Naive thymus-derived CD4-positive, alpha-beta T cell (primary cell): ENCODE measurements at places on chromosomes 12 and 14. TPM values are rescaled to one million over a fixed set of nuclear protein-coding genes. Genes with fewer than 3 reads are reported as not detected.

- H3K36me3 ChIP-seq = no peaks in the 10 kb centered on the region
- H3K4me3 ChIP-seq = no peak overlapping the region
- H3K27ac ChIP-seq = no peak overlapping the region
These were observed 240.0 kb downstream of the DIO2 start for GRCh38 chr14:79971330-79971729.

The NINJ2 gene
- 8.8 TPM for polyA plus RNA-seq

The GLIPR1L2 gene
- polyA plus RNA-seq = 1.8 TPM

The KRT86 gene
- polyA plus RNA-seq = not detected

DNA sequence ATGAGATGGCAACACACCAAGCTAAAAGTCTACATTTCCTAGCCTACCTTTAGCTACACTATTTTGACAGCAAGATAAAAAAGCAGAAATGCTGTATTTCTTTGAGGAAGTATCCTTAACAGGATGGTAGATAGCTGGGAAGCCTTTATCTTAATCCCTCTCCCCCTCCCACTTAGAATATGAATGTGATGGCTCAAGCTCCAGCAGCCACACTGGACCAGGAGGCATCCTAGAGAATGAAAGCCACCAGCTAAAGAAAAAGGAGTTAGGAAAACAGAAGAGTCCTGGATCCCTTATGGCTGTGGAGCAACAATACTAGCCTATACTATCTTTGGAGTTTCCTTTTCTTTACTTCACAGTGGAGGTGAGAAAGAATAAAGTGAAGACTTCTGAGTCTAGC lies 15.1 kb downstream of the NAP1L1 start:
- no peak for DNase-seq
- no peaks in the 10 kb centered on the region for H3K4me1 ChIP-seq
- no peak overlapping the region for H3K27ac ChIP-seq
- H3K4me3 ChIP-seq = no peak overlapping the region
- H3K36me3 ChIP-seq = peaks cover 47% of the 10 kb centered on the region

DNA sequence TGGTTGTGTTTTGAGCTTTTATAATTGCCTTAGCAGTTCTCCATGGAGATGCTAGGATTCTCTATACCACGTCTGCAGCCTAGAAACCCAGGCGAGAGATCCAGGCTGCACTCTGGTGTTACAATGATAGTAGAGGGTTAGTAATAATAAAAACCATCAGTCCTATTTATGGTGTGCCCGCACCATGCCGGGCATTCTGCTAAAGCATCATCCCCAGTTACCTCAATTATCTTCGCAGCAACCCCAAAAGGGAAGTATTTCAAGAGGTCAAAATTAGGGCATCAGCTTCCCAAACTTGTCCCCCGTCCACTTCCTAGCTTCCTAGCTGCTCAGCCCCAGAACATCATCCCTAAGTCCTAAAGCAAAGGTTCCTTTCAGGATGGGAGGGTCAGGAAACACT lies 3.2 kb downstream of the SYNE3 start:
- peaks cover 35% of the 10 kb centered on the region for H3K4me1 ChIP-seq
- no peak for DNase-seq
- no peaks in the 10 kb centered on the region for H3K27me3 ChIP-seq
- no peak overlapping the region for H3K4me3 ChIP-seq
- H3K36me3 ChIP-seq = no peaks in the 10 kb centered on the region
- peak overlapping the region; percentile 31 for H3K27ac ChIP-seq

The GLI1 gene
- not detected for polyA plus RNA-seq

The SOAT2 gene
- polyA plus RNA-seq = not detected

GRCh38 chr12:49703647-49704137 lies 3.5 kb downstream of the FMNL3 start:
- H3K27ac ChIP-seq = no peak overlapping the region
- no peak overlapping the region for H3K4me3 ChIP-seq
- H3K27me3 ChIP-seq = no peaks in the 10 kb centered on the region
- peak; percentile 62 for DNase-seq

GRCh38 chr12:25838007-25838406 lies 120.5 kb upstream of the RASSF8 start:
- no peaks in the 10 kb centered on the region for H3K27me3 ChIP-seq
- H3K27ac ChIP-seq = no peak overlapping the region
- H3K4me3 ChIP-seq = no peak overlapping the region
- no peaks in the 10 kb centered on the region for H3K4me1 ChIP-seq

The HNF1A gene
- polyA plus RNA-seq = not detected

The RACGAP1 gene
- 8.6 TPM for polyA plus RNA-seq

DNA sequence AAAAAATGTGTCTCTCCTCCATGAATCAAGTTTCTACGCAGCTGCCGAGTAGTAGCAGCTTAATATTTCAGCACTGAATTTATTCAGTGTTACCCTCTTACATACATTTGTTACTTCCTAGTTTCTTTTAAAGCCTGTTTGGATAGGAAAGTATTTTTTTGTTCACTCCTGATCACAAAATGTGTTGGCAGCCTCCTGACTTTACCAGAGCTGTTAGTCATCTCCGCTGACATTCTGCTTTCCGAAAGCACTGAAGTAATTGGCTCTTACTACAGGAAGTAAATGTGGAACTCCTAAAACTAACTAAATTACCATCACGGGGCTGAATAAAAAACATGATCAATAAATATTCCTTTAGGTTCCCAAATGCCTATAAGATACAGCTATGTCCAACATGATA lies 225.5 kb downstream of the EPS8 start:
- peak; percentile 48 for DNase-seq
- H3K27me3 ChIP-seq = no peaks in the 10 kb centered on the region
- peak overlapping the region; percentile 82 for H3K27ac ChIP-seq
- H3K4me1 ChIP-seq = no peaks in the 10 kb centered on the region
- peak overlapping the region; percentile 38 for H3K4me3 ChIP-seq

GRCh38 chr12:16310934-16311333 lies 33.4 kb upstream of the SLC15A5 start:
- no peaks in the 10 kb centered on the region for H3K27me3 ChIP-seq
- no peaks in the 10 kb centered on the region for H3K4me1 ChIP-seq
- H3K36me3 ChIP-seq = no peaks in the 10 kb centered on the region
- no peak for DNase-seq
- H3K27ac ChIP-seq = no peak overlapping the region

The DYNC1H1 gene
- polyA plus RNA-seq = 28.9 TPM

DNA sequence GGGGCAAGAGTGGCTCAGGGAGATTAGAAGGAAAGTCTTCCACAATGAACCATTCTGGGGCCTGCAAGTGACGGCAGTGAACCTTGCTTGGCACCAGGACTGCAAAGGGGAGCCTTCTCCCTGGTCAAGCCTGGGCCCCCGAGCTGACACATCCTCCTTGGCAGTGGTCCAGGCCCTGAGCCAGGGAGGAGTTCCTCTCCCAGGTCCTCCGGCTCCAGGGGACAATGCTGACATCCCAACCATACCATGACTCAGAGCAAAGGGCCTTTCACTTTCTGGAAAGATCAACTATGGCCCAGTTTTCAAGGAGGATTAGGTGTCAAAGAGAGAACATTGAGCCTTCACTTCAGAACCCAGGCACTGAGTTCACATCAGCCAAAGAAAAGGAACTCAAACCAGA lies 756.5 kb upstream of the TBX3 start:
- H3K4me3 ChIP-seq = no peak overlapping the region
- no peaks in the 10 kb centered on the region for H3K4me1 ChIP-seq
- no peak for DNase-seq
- no peaks in the 10 kb centered on the region for H3K27me3 ChIP-seq
- no peak overlapping the region for H3K27ac ChIP-seq
